Central memory CD8-positive, alpha-beta T cell (primary cell): ENCODE measurements at places on chromosomes 12 and 14.

- no peaks in the 10 kb centered on the region for H3K27me3 ChIP-seq
- no peak overlapping the region for H3K4me3 ChIP-seq
- no peak overlapping the region for H3K27ac ChIP-seq
- no peaks in the 10 kb centered on the region for H3K4me1 ChIP-seq
- no peak for DNase-seq
- no peaks in the 10 kb centered on the region for H3K36me3 ChIP-seq
Measured at GRCh38 chr12:11069854-11070365, 7.8 kb upstream of the TAS2R46 start.

GRCh38 chr12:95997911-95998510, 1.9 kb upstream of the HAL start:
- peaks cover 15% of the 10 kb centered on the region for H3K36me3 ChIP-seq
- DNase-seq, result no peak
- no peaks in the 10 kb centered on the region for H3K27me3 ChIP-seq
- H3K4me3 ChIP-seq, result no peak overlapping the region

DNA sequence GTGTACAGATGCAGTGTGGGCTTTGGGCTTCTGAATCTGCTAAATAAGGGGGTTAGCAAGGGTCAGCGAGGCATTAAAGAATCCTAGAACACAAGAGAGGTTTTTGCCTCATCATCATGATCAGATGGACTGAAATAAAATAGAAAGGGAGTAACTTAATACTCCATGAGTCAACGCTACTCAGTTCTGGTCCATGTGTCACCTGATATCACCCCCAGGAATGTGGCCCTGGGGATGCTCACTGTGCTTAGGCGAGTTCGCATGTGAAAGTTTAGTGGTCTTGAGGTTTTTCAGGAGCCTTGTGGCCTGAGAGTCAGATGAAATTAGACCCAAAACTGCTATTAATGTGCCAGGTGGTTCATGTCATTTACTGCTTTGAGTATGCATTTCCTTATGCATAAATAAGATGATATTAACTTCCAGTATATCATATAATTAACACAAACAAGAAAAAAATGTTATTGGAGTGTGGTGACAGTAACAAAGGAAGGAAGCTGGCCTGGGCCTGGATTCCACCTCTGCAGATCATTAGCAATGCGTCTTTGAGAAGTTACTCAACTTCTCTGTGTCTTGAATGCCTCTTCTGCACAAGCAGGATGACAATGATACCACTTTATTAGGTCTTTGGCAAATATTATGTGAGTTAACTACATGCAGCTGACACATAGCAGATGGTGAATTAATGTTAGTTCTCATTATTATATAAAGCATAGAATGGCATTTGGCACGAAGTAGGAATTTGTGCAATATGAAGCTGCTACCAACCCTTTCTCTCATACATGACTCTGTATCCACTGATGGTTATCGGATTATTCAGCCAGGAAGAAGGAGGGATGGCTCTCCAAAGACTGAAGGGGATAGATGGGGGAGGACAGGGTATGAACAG, 1272.6 kb downstream of the AACS start:
- H3K36me3 ChIP-seq, result no peaks in the 10 kb centered on the region
- H3K4me3 ChIP-seq, result no peak overlapping the region
- H3K27ac ChIP-seq, result no peak overlapping the region
- H3K4me1 ChIP-seq, result no peaks in the 10 kb centered on the region
- no peaks in the 10 kb centered on the region for H3K27me3 ChIP-seq

DNA sequence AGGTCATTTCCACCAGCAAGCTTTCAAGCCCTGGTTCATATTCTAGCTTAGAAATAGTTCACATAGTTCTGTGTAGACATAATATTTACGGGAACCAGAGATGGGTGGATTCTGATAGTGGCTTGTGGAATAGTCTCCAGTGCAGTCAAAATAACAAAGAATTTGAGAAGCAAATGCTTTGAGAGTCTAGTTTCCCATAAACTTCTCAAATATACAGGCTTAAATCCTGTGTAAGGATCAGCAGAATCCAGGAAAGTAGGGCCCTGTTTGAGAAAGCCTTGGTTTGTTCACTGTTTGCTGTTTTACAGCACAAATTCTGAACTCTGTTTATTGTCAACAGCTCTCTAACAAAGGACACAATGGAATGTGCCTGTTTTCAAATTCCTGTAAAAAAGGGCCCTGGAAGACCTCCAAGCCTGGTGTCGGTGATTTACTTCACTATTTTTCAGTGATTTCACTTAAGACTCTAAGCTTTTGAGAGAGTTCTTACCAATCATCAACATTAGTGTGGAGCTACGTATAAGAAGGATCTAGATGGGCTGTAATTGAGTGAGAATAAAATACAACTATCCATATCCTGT, 11.4 kb upstream of the FOS start:
- H3K27me3 ChIP-seq, result no peaks in the 10 kb centered on the region
- H3K4me3 ChIP-seq, result no peak overlapping the region
- no peak for DNase-seq
- peaks cover 4% of the 10 kb centered on the region for H3K36me3 ChIP-seq
- no peak overlapping the region for H3K27ac ChIP-seq

DNA sequence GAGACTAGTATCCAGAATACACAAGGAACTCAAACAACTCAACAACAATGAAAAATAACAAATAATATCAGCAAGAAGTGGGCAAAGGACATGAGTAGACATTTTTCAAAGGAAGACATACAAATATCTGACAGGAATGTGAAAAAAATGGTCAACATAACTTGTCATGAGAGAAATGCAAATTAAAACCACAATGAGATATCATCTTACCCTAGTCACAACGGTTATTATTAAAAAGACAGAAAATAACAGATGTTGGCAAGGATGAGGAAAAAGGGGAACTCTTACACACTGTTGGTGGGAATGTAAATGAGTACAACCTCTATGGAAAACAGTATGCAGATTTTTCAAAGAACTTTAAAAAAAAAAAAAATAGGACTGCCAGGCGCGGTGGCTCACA, 20.4 kb downstream of the VWF start:
- peaks cover 12% of the 10 kb centered on the region for H3K27me3 ChIP-seq
- DNase-seq, result no peak
- H3K4me1 ChIP-seq, result no peaks in the 10 kb centered on the region
- no peak overlapping the region for H3K27ac ChIP-seq
- H3K36me3 ChIP-seq, result no peaks in the 10 kb centered on the region

DNA sequence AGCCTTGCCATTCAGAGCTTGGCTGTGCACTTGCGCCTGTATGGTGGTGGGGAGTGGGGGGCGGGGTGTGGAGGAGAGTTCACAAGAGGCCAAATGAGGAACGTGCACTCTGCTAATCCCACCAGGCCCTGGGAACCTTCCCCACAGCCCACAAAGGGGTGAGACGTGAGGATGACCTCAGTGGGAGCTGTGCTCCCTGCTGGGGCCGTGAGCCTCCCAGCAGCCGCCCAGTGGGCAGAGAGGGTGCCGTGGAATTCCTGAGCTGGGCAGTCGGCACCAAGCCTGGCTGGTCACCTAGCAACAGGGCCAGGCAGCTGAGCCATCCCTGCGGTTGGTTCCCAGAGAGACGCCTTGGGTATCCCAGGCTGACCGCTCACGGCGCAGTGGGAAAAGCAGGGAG, 53.7 kb downstream of the CCNK start:
- H3K4me1 ChIP-seq, result no peaks in the 10 kb centered on the region
- H3K36me3 ChIP-seq, result peaks cover 2% of the 10 kb centered on the region
- no peaks in the 10 kb centered on the region for H3K27me3 ChIP-seq

- H3K27ac ChIP-seq, result no peak overlapping the region
- H3K4me3 ChIP-seq, result no peak overlapping the region
- DNase-seq, result no peak
- H3K36me3 ChIP-seq, result no peaks in the 10 kb centered on the region
Measured at GRCh38 chr12:52575256-52575655, 1.6 kb upstream of the KRT74 start.

DNA sequence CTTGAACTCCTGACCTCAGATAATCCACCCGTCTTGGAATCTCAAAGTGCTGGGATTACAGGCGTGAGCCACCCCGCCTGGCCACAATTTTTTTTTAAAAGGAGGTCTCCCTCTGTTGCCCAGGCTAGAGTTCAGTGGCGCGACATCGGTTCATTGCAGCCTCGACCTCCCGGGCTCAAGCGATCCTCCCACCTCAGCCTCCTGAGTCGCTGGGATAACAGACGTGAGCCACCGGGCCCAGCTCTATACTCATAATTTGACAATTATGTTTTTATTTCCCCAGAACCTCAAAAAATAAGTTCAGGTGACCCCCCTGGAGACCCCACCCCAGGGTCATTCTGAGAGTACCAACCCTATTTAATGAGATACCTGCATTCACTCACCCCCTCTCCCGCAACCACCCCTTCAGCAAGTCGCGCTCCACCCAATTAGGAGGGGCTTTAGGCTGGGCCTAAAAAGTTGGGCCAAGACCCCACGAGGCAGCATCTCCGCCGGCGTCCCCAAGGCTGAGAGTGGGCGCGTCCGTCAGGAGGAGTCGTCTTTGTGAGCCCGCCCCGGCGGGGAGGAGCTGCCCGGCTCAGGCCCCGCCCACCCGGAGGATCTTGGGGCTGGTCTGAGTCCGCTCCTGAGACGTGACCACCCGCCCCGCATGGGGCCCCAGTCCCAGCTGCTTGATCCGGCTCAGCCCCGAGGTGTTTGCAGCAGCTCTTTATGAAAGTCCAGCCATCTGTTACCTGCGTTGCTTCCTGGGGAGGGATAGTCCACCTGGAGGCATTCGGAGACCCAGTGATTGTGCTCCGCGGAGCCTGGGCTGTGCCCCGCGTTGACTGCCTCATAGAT, at the start of gene ANKRD33:
Gene ANKRD33 (plus strand): TSS at position 628 of the 840 bp plus-strand sequence. CDS start 84 bp downstream, at position 712.
- no peak within 1 kb of the TSS for H3K27ac ChIP-seq
- H3K36me3 ChIP-seq, result peaks cover 2% of the 10 kb centered on the region
- H3K4me3 ChIP-seq, result no peak within 1 kb of the TSS
- DNase-seq, result no peak
- H3K4me1 ChIP-seq, result peaks cover 10% of the 10 kb centered on the region

GRCh38 chr12:67535971-67536370, 112.6 kb upstream of the DYRK2 start:
- H3K4me1 ChIP-seq, result peaks cover 18% of the 10 kb centered on the region
- H3K27me3 ChIP-seq, result no peaks in the 10 kb centered on the region
- no peak overlapping the region for H3K27ac ChIP-seq
- no peak for DNase-seq
- no peaks in the 10 kb centered on the region for H3K36me3 ChIP-seq

GRCh38 chr14:55731311-55731872, 151.4 kb downstream of the KTN1 start:
- peaks cover 7% of the 10 kb centered on the region for H3K4me1 ChIP-seq
- H3K27ac ChIP-seq, result no peak overlapping the region
- H3K27me3 ChIP-seq, result no peaks in the 10 kb centered on the region
- H3K36me3 ChIP-seq, result peaks cover 1% of the 10 kb centered on the region

- no peak for DNase-seq
- H3K27me3 ChIP-seq, result no peaks in the 10 kb centered on the region
- H3K36me3 ChIP-seq, result no peaks in the 10 kb centered on the region
Measured at GRCh38 chr12:74456431-74456830, 81.2 kb upstream of the ATXN7L3B start.

DNA sequence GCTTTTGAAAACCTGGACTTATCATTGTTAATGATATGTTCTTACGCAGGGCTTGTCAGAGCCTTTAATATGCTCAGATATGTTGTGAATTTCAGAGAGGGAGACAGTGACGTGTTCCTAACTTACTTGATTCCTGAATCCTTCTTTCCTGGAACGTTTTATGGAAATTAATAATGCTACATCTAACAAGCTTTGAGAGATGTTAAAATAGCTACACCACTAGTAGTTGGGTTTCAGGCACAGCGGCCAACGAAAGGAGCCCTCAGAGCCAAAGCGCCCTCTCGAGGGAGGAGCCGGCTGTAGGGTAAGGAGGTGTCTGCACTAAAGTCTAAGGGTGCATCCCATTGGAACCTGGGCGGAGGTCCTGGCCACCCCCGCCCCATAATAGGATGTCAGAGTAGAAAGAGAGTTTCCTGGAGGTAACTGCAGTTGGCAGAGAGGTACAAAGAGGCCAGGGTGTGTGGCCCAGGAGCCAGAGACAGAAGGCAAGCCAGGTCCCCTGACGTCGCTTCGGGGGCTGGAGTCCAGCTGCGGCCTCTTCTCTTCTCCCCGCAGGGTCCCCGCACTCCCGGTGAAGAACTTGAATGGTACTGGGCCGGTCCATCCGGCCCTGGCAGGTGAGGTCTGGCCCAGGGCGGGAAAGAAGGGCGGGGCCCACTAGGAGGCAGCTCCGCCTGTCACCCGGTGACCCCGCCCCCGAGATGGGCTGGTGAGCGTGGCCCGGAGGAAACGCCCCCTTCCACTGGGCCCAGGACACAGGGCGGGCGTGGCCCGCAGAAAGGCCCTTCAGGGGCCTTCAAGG, 36.3 kb downstream of the DTX1 start:
- no peaks in the 10 kb centered on the region for H3K27me3 ChIP-seq
- H3K4me3 ChIP-seq, result no peak overlapping the region
- peaks cover 58% of the 10 kb centered on the region for H3K4me1 ChIP-seq
- no peak for DNase-seq

- no peak overlapping the region for H3K27ac ChIP-seq
- no peaks in the 10 kb centered on the region for H3K27me3 ChIP-seq
- no peak for DNase-seq
Measured at GRCh38 chr14:24436355-24437019, 6.1 kb downstream of the SDR39U1 start.

DNA sequence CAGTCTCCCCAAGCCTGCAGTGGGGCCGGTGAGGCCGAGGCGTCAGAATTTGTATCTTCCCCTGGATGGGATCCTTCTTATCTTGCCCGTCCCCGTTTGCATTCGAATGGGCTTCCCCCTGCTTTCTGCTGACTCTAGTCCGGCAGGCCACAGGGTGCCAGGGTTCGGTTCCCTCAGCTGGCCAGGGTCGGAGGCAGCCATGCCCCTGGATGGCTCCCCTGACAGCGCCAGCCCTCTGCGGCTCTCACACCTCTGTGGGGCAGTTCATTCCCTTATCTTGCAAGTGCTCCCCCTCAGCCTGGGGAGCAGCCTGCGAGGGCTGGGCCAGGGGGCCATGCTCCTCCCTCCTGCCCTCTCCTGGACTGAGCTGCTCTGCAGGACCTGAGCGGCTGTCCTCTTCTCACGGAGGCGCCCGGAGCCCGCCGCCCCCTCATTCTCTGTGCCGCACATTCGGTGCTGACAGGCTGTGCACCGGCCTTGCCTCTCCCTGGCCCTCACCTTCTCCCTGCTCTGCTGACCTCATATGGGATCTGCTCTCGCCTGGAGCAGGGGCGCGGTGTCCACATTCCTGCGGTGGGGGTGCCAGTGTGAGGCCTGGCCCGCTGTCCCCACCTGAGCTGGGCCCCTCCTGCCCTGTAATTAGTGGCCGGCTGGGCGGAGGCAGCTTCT, 32.8 kb downstream of the KIF26A start:
- no peaks in the 10 kb centered on the region for H3K36me3 ChIP-seq
- no peaks in the 10 kb centered on the region for H3K4me1 ChIP-seq
- no peaks in the 10 kb centered on the region for H3K27me3 ChIP-seq
- H3K27ac ChIP-seq, result no peak overlapping the region
- no peak overlapping the region for H3K4me3 ChIP-seq

DNA sequence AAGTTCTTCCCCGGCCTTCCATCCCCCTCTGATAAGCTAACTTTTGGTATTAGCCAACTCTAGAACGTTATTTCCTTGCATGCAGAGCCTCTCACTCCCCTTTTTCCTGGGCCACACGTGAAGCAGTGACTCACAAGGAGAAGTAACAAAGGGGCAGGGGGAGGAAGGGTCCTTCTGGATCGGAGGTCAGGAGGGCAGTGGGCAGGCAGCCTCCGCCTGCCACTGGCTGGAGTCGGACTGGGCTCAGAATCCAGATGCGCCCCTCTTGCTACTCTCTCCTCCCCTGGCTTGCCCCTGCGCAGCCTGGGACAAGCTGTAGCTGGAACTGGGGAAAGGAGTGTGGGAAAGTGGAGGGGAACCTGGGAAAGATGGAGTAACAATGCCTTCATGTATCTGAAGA, 55.0 kb downstream of the TPCN1 start:
- no peak overlapping the region for H3K4me3 ChIP-seq
- no peak for DNase-seq
- peaks cover 14% of the 10 kb centered on the region for H3K36me3 ChIP-seq
